H9 (cell line): ENCODE measurements at places on chromosomes 5 and 9. TPM values are rescaled to one million over a fixed set of nuclear protein-coding genes. Genes with fewer than 3 reads are reported as not detected.

FGF1 gene
- 3.2 and 4.6 TPM in 2 replicates for total RNA-seq

GPR150 gene
- 0.11 TPM in 1 of 2 replicates, not detected in the other for total RNA-seq

GLRA1 gene
- not detected in 2 replicates for total RNA-seq

PCDHB13 gene
- 1.5 and 1.7 TPM in 2 replicates for total RNA-seq

SPINK4 gene
- total RNA-seq, result not detected in 2 replicates

BASP1 gene
- 180 and 188 TPM in 2 replicates for total RNA-seq

PCDHB10 gene
- total RNA-seq, result 1.5 and 1.6 TPM in 2 replicates

BRD3 gene
- total RNA-seq, result 63.1 and 63.6 TPM in 2 replicates

FAM200C gene
- total RNA-seq, result 3.9 and 4.3 TPM in 2 replicates

DNA sequence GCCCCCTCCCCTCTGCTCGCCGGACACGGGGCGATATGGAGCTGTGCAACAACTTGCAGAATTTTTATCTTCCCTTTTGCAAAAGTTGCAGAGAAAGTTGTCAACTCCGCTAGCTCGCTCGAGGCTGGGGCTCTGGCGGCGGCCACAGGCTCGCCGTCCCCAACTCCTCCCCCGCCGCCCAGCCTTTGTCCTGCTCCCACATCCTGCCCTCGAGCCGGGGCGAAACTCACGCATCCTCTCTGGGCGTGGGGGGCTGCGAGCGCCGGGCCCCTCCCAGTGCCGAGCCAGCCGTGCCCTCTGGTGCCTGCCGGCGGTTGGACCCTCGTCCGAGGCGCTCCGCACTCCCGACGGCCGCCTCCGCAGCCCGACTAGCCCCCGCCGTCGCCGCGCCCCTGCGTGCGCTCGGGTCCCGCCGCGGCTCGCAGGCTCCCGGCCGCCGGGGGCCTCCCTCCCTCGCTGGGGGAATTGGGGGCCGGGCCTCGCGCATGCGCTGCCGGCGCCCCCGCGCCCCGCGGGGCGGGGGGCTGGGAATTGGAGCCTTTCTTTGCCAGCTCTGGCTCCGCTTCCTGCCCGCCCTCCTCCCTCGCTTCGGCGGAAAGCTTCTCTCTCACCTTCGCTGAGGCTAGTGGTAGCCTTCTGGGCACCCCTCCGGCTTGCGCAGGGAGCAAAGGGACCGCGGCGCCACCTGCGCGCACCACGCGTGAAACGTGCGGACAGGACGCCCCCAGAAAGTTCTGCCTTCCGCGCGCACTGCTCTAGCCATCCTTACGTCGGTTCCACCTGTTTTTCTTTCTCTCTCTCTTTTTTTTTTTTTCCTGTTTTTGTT is at the start of gene CCNJL:
TSS of gene CCNJL (minus strand) at position 431 of the 826 bp plus-strand sequence. CDS start 641 bp downstream, outside the sequence.
- peaks cover 26% of the 10 kb centered on the region; the same call in 2 of the 3 replicates for H3K36me3 ChIP-seq
- DNase-seq, result peak; percentile 87
- H3K27ac ChIP-seq, result peak within 1 kb of the TSS; percentile 29
- H3K4me3 ChIP-seq, result peak within 1 kb of the TSS; percentile 94
- peaks cover 10% of the 10 kb centered on the region for H3K4me1 ChIP-seq

- no peak overlapping the region for H3K27ac ChIP-seq
- H3K4me3 ChIP-seq, result no peak overlapping the region
- H3K4me1 ChIP-seq, result no peaks in the 10 kb centered on the region
- DNase-seq, result peak; percentile 65
- H3K27me3 ChIP-seq, result peaks cover 90% of the 10 kb centered on the region
Measured at GRCh38 chr5:77642738-77643653, 4.5 kb upstream of the OTP start.

- peaks cover 7% of the 10 kb centered on the region; the same call in 1 of the 2 replicates for H3K4me1 ChIP-seq
- H3K4me3 ChIP-seq, result no peak overlapping the region
- H3K27me3 ChIP-seq, result no peaks in the 10 kb centered on the region
- H3K27ac ChIP-seq, result no peak overlapping the region
- H3K36me3 ChIP-seq, result no peaks in the 10 kb centered on the region; the same call in 2 of the 3 replicates
Measured at GRCh38 chr5:10585518-10585915, 21.6 kb downstream of the ANKRD33B start.

DNA sequence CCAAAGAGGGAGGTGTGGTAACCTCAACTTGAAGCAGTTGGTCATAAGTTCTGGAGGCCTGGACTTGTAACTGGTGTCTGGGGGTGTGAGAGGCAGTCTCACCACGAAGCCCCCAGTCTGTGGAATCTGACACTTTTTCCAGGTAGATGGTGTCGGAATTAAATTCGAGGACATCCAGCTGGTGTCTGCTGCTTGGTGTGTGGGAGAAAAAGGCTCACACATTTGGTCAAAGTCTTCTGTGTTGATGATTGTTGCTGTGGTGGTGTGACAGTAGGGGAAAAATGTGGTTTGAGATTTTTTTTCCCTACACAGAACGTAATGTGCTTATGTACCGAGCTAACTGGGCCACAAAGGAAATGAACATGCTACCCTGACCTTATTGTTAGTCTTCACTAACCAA is 251.9 kb downstream of the MAT2B start:
- no peaks in the 10 kb centered on the region for H3K27me3 ChIP-seq
- H3K27ac ChIP-seq, result no peak overlapping the region

- H3K36me3 ChIP-seq, result no peaks in the 10 kb centered on the region
- DNase-seq, result no peak
- no peaks in the 10 kb centered on the region for H3K27me3 ChIP-seq
- no peak overlapping the region for H3K27ac ChIP-seq
Measured at GRCh38 chr5:3181671-3182070, 414.0 kb upstream of the IRX1 start.

DNA sequence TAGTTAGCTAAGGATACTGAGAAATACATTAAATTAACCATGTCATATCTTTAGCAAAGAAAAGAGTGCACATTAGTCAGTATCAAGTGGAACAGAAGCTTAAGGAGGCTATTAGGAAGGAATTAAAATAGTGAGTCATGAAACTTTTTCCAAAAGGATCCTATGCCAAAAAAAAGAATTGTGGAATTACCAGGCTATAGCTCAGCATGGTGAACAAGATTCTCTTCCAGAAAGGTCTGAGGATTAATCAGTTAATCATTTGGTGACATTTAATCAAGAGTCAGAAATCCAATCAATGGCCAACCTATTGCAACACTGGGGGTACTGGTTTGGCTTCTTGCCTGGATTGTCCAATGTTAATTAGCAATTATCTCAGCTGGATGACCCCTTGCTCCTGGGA is 244.5 kb upstream of the NMUR2 start:
- no peaks in the 10 kb centered on the region for H3K36me3 ChIP-seq
- no peaks in the 10 kb centered on the region; the same call in 1 of the 2 replicates for H3K27me3 ChIP-seq
- H3K27ac ChIP-seq, result no peak overlapping the region
- no peak overlapping the region for H3K4me3 ChIP-seq
- H3K4me1 ChIP-seq, result peaks cover 3% of the 10 kb centered on the region; the same call in 1 of the 2 replicates
- no peak for DNase-seq

- no peak for DNase-seq
- peaks cover 4% of the 10 kb centered on the region; the same call in 1 of the 3 replicates for H3K36me3 ChIP-seq
- no peak overlapping the region for H3K27ac ChIP-seq
- no peak overlapping the region for H3K4me3 ChIP-seq
- no peaks in the 10 kb centered on the region for H3K4me1 ChIP-seq
- H3K27me3 ChIP-seq, result no peaks in the 10 kb centered on the region
Measured at GRCh38 chr5:171826132-171826531, 40.5 kb downstream of the SMIM23 start.

- H3K27ac ChIP-seq, result no peak overlapping the region
- H3K27me3 ChIP-seq, result no peaks in the 10 kb centered on the region
- H3K36me3 ChIP-seq, result peaks cover 4% of the 10 kb centered on the region; the same call in 1 of the 2 replicates
- H3K4me3 ChIP-seq, result no peak overlapping the region
Measured at GRCh38 chr9:77965445-77966123, 66.0 kb downstream of the GNAQ start.

GRCh38 chr5:178388386-178389025 is 155.9 kb upstream of the PHYKPL start:
- H3K4me3 ChIP-seq, result no peak overlapping the region
- H3K27ac ChIP-seq, result no peak overlapping the region
- H3K27me3 ChIP-seq, result no peaks in the 10 kb centered on the region
- DNase-seq, result peak; percentile 27

DNA sequence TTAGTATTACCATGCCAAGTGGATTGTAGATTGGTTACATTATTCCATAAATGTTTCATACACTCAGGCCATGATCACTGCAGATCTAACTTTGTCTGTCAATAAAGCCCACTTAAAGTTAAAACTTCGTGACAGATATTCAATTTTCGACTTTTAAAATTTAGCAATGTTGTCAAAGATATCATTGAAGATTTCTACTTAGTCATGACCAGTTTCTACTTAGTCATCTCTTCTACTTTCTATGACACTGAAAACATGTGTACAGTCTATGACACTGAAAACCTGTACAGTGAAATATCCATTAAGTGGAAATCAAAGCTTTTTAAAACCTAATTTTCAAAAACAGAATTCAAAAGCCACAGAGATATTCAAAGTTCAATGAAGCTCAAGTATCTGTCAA is 258.2 kb downstream of the MCTP1 start:
- H3K36me3 ChIP-seq, result no peaks in the 10 kb centered on the region
- no peak overlapping the region for H3K4me3 ChIP-seq
- DNase-seq, result no peak
- H3K27me3 ChIP-seq, result no peaks in the 10 kb centered on the region
- H3K4me1 ChIP-seq, result no peaks in the 10 kb centered on the region

- no peak overlapping the region for H3K27ac ChIP-seq
- no peaks in the 10 kb centered on the region for H3K36me3 ChIP-seq
- DNase-seq, result no peak
- no peaks in the 10 kb centered on the region for H3K4me1 ChIP-seq
- H3K4me3 ChIP-seq, result no peak overlapping the region
Measured at GRCh38 chr5:146426853-146427618, 20.1 kb upstream of the TCERG1 start.

DNA sequence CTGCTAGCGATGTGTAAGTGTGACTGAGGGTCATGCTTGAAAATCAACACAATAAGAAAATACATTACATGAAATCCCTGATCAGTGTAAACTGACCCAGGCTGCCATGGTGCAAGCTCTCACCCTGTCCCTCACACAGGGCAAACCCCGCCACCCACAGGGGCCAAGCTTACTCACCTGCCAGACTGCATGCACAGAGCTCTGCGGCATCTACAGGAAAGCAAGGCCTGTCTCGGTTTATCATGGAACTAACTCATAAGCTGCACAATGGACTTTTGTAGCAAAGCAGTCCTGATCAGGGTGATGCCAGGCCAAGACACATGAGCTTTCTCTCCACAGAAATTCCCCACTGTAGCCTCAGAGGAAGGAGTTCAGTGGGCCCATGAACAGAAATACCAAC is 9.7 kb downstream of the IPPK start:
- no peak overlapping the region for H3K4me3 ChIP-seq
- H3K27ac ChIP-seq, result no peak overlapping the region
- peaks cover 7% of the 10 kb centered on the region; the same call in 1 of the 2 replicates for H3K4me1 ChIP-seq

DNA sequence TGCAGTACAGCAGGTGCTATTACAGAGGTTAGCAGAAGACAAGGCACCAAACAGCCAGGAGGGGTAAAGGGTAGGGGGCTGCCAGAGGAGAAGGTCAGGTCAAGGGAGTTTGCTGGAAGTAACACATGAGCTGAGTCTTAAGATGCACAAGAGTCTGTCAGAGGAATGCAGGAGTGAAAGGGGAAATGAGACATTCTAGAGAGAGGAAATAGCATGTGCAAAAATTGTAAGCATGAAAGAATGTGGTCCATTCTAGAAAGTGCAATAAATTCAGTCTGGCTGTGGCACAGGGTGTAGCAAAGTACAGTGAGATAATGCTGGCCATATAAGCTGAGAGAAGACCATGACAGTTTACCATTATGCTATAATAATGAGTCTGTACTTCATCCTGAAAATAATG is 6.6 kb downstream of the GOLGA1 start:
- no peaks in the 10 kb centered on the region for H3K4me1 ChIP-seq
- no peaks in the 10 kb centered on the region for H3K27me3 ChIP-seq
- DNase-seq, result no peak
- no peak overlapping the region for H3K4me3 ChIP-seq
- no peak overlapping the region for H3K27ac ChIP-seq
- H3K36me3 ChIP-seq, result no peaks in the 10 kb centered on the region

- H3K27me3 ChIP-seq, result no peaks in the 10 kb centered on the region
- no peaks in the 10 kb centered on the region for H3K4me1 ChIP-seq
- H3K4me3 ChIP-seq, result no peak overlapping the region
- peaks cover 19% of the 10 kb centered on the region for H3K36me3 ChIP-seq
- no peak for DNase-seq
Measured at GRCh38 chr5:123359454-123360200, 63.6 kb downstream of the CEP120 start.

- no peak overlapping the region for H3K4me3 ChIP-seq
- no peaks in the 10 kb centered on the region for H3K27me3 ChIP-seq
- no peak for DNase-seq
- peaks cover 5% of the 10 kb centered on the region; the same call in 1 of the 2 replicates for H3K4me1 ChIP-seq
- H3K36me3 ChIP-seq, result no peaks in the 10 kb centered on the region; the same call in 2 of the 3 replicates
- no peak overlapping the region for H3K27ac ChIP-seq
Measured at GRCh38 chr5:10592601-10593000, 28.7 kb downstream of the ANKRD33B start.

- H3K27ac ChIP-seq, result no peak overlapping the region
- no peaks in the 10 kb centered on the region; the same call in 1 of the 2 replicates for H3K4me1 ChIP-seq
- H3K27me3 ChIP-seq, result no peaks in the 10 kb centered on the region
Measured at GRCh38 chr5:115586525-115587146, 15.6 kb downstream of the TICAM2 start.

GRCh38 chr5:50744776-50745175 is 78.3 kb downstream of the PARP8 start:
- H3K4me1 ChIP-seq, result no peaks in the 10 kb centered on the region; the same call in 1 of the 2 replicates
- no peak for DNase-seq

DNA sequence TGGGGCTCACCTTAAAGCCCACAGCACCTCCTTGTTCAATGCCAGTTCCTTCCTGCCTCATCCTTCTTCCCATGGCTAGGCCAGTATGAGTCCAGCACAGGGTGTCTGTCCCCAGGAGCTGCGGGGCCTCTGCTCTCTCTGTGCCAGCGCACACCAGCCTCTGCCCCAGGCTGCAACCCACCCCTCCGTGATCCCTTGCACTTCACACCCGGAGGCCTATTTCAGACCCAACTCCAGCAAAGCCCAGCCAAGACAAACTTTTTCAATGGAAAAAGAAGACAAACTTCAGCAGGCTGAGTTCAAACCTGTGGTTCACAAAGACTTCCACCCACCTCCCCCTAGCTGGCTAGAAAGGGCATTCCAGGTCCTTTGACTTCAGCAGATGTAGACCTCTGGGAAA is 56.2 kb upstream of the OTULINL start:
- no peak for DNase-seq
- no peak overlapping the region for H3K4me3 ChIP-seq
- no peak overlapping the region for H3K27ac ChIP-seq
- no peaks in the 10 kb centered on the region for H3K36me3 ChIP-seq
- no peaks in the 10 kb centered on the region for H3K27me3 ChIP-seq
- no peaks in the 10 kb centered on the region for H3K4me1 ChIP-seq

DNA sequence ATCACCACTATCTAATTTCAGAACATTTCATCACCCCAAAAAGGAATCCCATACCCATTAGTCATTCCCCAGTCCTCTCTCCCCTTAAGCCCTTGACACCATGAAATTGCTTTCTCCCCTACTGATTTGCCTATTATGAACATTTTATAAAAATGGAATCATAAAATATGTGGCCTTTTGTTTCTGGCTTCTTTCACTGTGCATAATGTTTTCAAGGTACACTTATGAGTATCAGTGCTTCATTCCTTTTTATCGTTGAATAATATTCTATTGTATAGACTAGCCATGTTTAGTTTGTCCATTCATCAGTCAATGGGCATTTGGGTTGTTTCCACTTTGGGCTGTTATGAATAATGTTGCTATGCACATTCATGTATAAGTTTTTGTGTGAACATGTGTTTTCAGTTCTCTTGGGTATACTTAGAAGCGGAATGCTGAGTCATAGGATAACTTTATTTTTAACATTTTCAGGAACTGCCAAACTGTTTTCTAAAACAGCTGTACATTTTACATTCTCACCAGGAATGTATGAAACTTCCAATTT is 40.4 kb upstream of the FGF1 start:
- no peaks in the 10 kb centered on the region for H3K27me3 ChIP-seq
- H3K4me3 ChIP-seq, result no peak overlapping the region
- H3K27ac ChIP-seq, result no peak overlapping the region
- no peak for DNase-seq
- no peaks in the 10 kb centered on the region for H3K4me1 ChIP-seq
